ENCODE measurements at places on chromosomes 1 and 21.

- no peak for DNase-seq
Measured at GRCh38 chr1:16111771-16112595, 38.5 kb upstream of the FAM131C start.

- no peak for DNase-seq
Measured at GRCh38 chr1:14824314-14824915, 225.9 kb downstream of the KAZN start.

DNA sequence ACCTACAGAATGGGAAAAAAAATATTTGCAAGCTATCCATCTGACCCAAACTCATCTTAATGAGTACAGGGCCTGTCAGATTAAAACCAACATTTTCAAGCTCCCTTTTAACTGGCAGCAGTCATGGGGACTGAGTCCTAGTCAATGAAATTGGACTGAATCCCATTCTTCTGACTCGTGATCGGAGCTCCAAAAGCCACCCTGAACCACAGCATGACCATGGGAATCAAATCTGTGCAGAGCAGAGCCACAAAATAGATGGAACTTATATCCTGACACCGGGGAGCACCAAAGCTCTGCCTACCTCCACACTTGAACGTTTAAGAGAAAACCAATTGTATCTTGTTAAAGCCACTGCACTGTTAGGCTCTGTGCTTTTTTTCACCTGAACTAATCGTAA, 5.0 kb upstream of the RWDD3 start:
- DNase-seq: no peak

- no peak for DNase-seq
Measured at GRCh38 chr1:11653861-11654136, 430 bp downstream of the FBXO2 start.

DNA sequence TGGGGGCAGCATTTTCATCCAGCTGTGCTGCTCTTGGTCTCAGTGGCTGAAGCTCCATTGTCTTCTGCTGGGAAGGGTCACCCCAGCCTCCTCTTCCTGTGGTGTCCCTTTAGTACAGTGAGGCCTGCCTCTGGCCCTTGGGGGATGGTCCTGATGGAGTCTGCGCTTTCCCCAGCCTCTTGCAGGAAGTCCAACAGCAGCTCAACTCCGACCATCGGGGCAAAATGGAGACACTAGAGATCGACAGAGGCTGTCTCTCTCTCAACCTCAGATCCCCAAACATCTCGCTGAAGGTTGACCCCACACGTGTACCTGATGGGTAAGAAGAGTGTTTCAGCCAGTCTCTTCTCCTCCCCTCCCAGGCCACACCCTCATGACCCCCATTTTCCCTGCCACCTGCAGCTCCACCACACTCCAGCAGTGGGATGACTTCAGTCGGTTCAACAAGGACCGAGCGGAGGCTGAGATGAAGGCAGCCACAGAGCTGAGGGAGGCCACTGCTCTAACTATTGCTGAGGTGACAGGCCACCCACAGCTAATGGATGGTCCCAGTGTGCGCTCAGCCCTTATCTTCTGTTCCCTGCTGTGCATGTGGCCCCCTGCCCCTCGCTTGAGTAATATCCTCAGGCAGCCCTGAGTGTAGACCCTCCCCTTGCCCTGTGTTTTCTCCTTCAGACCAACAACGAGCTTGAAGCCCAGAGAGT, 2.0 kb upstream of the ADPRS start:
- no peak for DNase-seq

GRCh38 chr1:108955881-108956280, 7.4 kb downstream of the CLCC1 start:
- DNase-seq: no peak

DNA sequence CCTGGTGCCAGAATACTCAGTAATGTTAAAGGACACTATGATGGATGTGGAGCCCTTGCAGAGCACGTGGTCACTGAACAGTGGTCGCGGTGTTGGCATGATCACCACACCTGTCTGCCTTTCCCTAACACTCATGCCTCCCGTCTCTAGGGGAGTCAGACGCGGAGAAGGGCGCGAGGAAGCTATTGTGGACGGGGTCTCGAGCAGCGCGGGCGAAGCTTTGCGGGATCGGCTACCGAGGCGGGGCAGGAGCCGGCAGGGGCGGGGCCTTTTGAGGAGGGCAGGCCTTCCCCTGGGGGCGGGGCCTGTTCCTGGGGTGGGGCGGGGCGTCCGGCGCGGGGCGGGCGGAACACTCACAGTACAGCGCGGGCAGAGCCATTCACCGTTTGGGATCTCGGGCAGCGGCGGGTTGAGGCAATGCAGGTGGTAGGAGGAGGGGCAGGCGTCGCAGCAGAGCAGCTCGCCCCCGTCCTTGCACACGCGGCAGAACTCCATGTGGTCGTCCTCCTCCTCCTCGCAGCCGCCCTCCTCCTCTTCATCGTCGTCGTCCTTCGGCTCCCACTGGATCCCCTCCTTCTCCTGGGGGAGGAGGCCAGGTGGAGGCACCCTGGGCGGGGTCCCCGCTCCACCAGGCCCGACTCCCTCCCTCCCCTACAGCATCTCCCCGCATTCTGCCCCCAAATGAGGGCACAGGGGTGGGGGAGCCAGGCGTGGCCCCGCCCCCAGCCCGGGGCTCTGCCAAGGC, 31.5 kb downstream of the CHD5 start:
- peak; percentile 65 for DNase-seq

GRCh38 chr1:7455796-7456721, 315.0 kb upstream of the VAMP3 start:
- DNase-seq: no peak

- no peak for DNase-seq
Measured at GRCh38 chr1:29783508-29784275, 547.4 kb downstream of the PTPRU start.

GRCh38 chr1:209989525-209989924, 51.5 kb downstream of the SYT14 start:
- DNase-seq: no peak

- DNase-seq: no peak
Measured at GRCh38 chr1:230005040-230005439, 62.0 kb upstream of the GALNT2 start.

DNA sequence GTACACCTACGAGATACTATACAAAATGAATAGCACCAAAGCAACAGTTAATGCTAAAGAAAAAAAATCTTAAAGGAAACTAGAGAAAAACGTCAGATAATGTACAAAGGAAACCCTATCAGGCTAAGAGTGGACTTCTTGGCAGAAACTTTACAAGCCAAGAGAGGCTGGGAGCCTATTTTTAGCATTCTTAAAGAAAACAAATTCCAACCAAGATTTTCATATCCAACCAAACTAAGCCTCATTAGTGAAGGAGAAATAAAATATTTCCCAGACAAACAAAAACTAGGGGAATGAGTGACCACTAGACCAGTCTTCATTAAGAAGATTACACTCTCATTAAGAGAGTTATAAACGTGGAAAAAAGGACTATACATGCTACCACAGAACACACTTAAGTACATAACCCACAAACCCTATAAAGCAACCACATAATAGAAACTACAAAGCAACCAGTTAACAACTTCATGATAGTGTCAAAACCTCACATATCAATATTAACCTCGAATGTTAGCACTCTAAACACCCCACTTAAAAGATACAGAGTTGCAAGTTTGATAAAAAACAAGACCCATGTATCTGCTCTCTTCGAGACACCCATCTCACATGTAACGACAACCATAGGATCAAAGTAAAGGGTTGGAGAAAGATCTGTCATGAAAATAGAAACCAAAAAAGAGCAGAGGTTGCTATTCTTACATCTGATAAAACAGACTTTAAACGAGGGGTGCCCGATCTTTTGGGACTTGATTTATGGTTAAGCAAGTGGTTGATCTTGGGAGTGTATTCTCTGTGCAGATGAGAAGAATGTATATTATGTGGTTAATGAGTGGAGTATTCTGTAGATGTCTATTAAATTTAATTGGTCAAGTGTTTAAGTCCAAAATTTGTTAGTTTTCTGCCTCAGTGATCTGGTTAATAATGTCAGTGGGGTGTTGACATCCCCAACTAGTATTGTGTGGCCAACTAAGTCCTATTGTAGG, 1301.4 kb downstream of the PLA2G4A start:
- no peak for DNase-seq

DNA sequence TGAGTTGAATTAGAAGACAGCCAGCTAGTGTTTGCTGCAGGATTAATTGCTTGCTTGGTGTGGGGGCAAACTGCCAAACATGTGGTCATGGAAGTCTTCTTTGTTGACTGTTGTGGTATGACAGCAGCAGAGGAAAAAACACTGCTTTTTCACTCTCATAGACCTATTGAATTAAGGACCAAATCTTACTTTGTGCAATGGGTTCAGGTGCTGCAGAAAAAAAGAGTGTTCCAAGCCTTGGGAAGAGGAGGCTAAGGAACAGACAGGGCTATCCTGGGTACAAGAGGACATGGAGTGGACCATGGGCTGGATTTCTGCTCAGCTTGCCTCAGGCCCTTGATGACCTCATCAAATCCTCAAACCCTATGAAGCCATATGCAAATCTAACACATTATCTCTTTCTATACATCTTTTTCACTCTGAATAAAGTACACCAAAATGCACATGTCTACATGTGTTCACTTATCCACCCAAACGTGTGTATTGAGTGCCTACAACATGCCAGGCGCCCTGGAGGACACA, 61.5 kb downstream of the SIPA1L2 start:
- DNase-seq: no peak

DNA sequence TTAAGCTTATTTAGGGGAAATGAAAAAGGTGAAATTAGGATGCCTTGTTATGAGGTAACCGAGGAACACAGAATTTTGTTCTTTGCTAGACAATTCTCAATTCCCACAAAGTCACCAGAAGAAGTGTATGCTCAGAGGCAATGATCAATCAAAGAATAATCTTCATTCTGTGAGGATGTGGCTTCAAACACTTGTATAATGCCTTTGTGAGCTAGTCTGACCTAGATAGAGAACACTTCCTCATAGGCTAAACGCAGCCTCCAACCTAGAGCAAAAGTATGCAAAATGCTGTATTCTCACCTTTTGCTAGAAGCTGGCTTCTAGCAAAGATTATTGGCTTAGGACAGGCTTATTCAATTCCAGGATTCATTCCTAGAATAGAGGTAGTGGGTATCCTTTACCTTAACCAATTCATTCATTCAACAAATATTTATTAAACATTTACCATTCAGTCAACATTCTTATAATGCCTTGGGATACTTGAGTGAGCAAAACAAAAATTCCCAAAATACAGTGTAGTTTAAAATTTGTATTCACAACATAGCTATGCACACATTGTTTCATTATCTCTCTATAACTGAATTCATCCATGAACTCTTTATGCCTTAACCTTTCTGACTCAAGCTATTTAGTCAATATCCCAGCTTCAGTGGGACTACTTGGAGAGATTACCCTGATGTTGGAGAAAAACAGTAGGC, 530.2 kb downstream of the PTPRC start:
- no peak for DNase-seq

DNA sequence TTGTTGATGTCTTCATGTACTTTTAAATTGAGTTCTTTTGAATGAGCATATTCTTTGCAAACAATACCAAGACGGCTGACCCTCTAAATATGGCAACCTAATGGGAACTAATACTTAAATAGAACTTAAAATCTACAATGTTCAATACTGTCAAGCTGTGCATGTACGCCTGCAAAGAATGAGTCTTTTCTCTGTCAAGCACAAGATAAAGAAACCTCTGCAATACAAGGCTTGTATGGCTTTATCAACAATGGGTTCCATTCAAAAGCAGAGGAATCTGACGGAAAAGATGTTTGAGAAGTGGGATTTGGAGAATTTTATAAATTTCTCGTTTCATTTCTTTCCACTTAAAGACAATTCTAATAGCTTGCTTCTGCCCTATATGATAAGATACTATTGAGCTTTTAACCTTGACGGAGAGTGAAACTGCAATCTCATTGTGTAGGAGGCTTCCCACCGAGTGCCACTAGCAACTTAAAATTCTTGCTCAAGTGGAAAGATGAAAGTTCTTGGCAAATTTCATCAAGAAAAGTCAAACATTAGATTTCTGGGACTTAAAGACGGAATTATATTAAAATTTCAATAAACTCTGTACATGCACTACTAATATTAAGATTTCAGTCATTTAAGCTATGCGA, 119.8 kb downstream of the RGS21 start:
- DNase-seq: no peak

GRCh38 chr1:43704838-43705237, 2.5 kb upstream of the ST3GAL3 start:
- no peak for DNase-seq

DNA sequence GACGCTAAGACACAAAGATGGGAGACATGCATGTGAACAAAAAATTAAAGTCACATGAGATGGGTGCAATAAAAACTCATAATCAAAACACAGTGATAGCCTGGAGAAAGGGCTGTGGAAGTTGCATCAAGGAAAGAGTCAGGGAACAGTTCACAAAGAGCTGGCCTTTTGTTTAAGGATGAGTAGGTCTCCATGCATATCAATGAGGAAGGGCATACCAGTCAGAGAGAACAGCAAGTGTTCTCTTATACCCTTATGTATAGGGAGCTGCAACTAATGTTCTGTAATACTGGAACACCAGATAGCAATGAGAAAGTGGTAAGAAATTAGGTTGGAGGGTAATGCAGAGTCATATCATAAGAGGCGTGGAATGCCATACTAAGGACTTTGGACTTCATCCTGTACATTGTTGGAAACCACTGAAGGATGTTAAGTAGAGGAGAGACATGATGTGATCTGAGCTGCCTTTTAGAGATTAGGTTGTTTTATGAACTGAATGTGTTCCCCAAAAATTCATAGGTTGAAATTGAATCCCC, 46.7 kb upstream of the SAMD13 start:
- no peak for DNase-seq

All from stimulated activated effector memory CD8-positive, alpha-beta T cell treated with anti-CD3 and anti-CD28 coated beads, Interleukin-12 subunit alpha, Interleukin-12 subunit beta, amount 100 ng/mL, for 72 hours (primary cell).